Gastroesophageal sphincter (tissue), 4 donors: ENCODE measurements at places on chromosomes 16 and 17. TPM values are rescaled to one million over a fixed set of nuclear protein-coding genes. Genes with fewer than 3 reads are reported as not detected.
A peak's percentile ranks its signal among the peaks of the same experiment; 100 is the strongest.

GSPT1 gene
- 67.1 TPM for total RNA-seq

KRTAP4-4 gene
- not detected for total RNA-seq

TNK1 gene
- total RNA-seq: 2.0 TPM

C16orf86 gene
- 5.9 TPM for total RNA-seq

DNA sequence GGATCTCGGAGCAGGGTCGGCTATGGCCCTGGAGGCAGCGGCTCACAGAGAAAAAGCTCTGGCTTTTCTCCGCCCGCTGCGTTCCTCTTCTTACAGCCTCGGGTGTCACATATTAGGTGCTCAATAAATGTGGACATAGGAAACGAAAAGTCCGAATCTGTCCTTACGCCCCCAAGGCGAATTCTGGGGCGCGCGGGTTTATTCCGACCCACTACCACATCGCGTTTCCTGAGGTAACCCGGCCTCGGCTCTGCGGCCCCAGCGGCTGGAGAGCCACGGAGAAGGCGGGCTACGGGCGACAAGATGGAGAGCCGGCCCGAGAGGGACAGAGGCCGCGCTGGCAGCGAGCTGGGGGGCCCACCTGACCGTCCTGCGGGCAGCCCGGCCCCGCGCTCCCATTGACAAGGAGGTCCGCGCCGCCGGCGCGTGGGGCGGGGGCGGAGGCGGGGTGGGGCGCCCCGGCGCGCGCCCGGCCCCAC is 573 bp upstream of the GNAO1 start:
- ATAC-seq: no peak

GRCh38 chr17:78168903-78169793 is 767 bp downstream of the SYNGR2 start:
- ATAC-seq: peak; percentile 32
